Body of pancreas (tissue), 4 donors: ENCODE measurements at places on chromosomes 12 and 14. TPM values are rescaled to one million over a fixed set of nuclear protein-coding genes. Genes with fewer than 3 reads are reported as not detected.
A peak's percentile ranks its signal among the peaks of the same experiment; 100 is the strongest.

PLXNC1 gene
- 4.9 TPM for total RNA-seq

PIWIL1 gene
- not detected for total RNA-seq

EML5 gene
- total RNA-seq, result 2.9 TPM

DNA sequence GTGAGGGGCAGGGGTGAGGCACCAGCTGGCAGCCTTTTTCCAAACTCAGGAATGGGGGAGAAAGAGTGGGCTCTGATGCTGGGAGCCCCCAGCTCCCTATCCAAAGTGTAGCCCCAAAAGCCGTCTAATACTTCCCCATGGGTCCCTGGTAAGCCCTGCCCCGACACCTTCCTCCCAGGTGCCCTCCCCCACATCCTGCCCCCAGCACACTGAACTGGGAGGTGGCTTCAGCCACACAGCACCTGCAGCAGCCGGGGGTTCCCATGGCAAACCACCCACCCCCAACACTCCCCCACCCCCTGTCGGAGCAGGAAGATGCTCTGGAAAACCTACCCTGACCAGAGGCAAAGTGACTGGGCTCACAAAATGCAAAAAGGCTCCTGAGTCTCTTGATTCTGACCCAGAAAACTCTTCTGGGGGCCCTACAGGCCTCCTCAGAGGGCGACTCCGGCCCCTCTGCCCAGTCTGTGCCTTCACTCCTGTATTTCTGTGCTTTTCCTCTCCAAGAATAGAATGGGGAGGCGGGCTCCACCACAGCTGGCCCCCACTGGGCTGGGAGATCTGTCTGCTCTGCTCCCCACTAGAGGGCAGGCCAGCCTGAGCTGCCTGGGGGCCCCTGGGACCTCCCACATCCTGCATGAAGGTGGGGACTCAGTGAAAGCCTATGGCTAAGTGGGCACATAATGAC, 81.6 kb downstream of the ITPK1 start:
- no peak for DNase-seq

DNA sequence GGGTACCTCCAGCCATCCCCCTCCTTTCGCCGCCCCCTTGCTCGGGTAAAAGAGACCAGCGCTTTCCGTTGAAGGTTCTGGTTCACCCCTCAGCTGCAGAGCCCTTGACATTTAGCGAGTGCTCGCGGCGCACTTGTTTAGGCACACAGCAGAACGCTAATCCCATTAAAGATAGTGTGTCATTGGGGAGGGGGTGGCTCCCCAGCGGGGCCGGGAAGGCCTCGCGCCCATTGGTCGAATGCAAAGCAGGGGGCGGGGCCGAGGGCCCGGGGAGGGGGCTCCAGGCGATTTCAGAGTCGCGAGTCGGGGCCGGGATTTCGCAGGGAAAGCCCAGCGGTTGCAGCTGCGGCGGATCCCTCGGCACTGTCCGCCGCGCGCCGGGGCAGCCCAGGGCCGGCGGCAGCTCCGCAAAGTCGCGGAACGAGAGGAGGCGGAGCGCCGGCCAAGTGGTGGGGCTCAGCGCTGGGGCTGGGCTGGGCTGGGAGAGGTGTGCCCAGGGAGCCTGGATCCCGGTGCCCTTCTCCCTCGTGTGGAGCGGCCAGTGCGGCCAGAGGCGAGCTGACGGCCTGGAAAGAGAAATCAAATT, 122.9 kb downstream of the TSPAN9 start:
- DNase-seq, result peak; percentile 47

DNA sequence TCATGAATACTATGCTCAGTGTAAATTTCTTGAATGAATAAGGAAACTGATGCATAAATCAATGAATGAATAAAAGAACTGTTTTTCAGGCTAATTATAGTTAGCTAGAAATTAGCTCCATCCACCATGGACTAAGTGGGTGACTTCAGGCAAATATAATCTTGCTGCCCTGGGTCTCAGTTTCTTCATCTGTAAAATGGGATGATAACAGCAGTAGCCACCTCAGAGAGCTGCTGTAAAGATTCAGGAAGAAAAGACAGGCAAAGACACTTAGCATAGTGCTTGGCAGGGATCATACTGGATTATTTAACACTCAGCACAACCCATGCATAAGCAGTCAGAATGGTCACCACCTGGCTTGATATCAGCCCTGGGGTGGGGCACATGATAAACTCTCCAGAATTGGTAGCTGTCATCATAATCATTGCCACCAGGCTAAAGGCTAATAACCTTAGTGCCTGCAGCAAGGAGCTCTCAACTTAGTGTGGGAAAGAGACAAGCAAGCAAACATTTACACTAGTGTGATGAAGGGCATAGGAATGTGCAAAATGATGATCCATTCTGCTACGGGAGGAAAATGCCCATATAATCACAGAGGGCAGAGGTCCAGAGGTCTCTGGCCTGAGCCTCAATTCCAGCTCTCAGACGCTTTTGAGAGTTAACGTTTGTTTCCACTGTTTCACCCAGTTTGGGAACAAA, 234.7 kb upstream of the TBX3 start:
- DNase-seq, result no peak
